ENCODE measurements at places on chromosomes 5 and 9. TPM values are rescaled to one million over a fixed set of nuclear protein-coding genes. Genes with fewer than 3 reads are reported as not detected.

The CCIN gene
- 1.4 TPM for total RNA-seq

The CDKN2B-AS1 gene
- 0.99 TPM for total RNA-seq

The LCN2 gene
- 0.94 TPM for total RNA-seq

The PSD2 gene
- total RNA-seq: not detected

The ADGRD2 gene
- total RNA-seq: not detected

The AFAP1L1 gene
- not detected for total RNA-seq

The FRRS1L gene
- total RNA-seq: not detected

The NTNG2 gene
- total RNA-seq: 14.7 TPM

The INSL6 gene
- total RNA-seq: not detected

The SPEF2 gene
- 0.86 TPM for total RNA-seq

The DOCK8 gene
- 219 TPM for total RNA-seq

The SHISAL2B gene
- not detected for total RNA-seq

The RNF208 gene
- 1.2 TPM for total RNA-seq

The WWC1 gene
- 1.2 TPM for total RNA-seq

The PARP8 gene
- 217 TPM for total RNA-seq

The GRM6 gene
- not detected for total RNA-seq

The HMCN2 gene
- total RNA-seq: not detected

The PCDHA1 gene
- not detected for total RNA-seq

The CCDC183 gene
- total RNA-seq: 2.3 TPM

The OCLN gene
- total RNA-seq: 1.4 TPM

The RASEF gene
- not detected for total RNA-seq

The OBP2B gene
- total RNA-seq: not detected

The SPATA31D4 gene
- total RNA-seq: not detected

The TTC23L gene
- total RNA-seq: not detected

The PHF24 gene
- not detected for total RNA-seq

The SPIN1 gene
- total RNA-seq: 21.4 TPM

The ANKH gene
- total RNA-seq: 177 TPM

The GLT6D1 gene
- not detected for total RNA-seq

The HSD17B3 gene
- 1.5 TPM for total RNA-seq

The CER1 gene
- not detected for total RNA-seq

The NEUROG1 gene
- not detected for total RNA-seq

The NUTM2F gene
- not detected for total RNA-seq

The GPR151 gene
- not detected for total RNA-seq

The PLPP7 gene
- total RNA-seq: not detected

The ARHGEF37 gene
- total RNA-seq: 1.8 TPM

The LCP2 gene
- total RNA-seq: 351 TPM

The TLR4 gene
- total RNA-seq: 0.07 TPM

The PCDHA5 gene
- not detected for total RNA-seq

The SPARC gene
- 34.6 TPM for total RNA-seq

The STK32A gene
- not detected for total RNA-seq

Measured in CD4-positive, CD25-positive, alpha-beta regulatory T cell (primary cell).